ENCODE measurements at places on chromosomes 12 and 14. TPM values are rescaled to one million over a fixed set of nuclear protein-coding genes. Genes with fewer than 3 reads are reported as not detected.

Gene ISCU
- total RNA-seq: 113 TPM

Gene INHBE
- not detected for total RNA-seq

Gene FAM90A1
- total RNA-seq: 0.23 TPM

Gene ATP5MC2
- total RNA-seq: 168 TPM

Gene SP7
- not detected for total RNA-seq

Gene OVCH1
- 1.1 TPM for total RNA-seq

Gene CMKLR1
- total RNA-seq: 44.6 TPM

Gene MYL6
- total RNA-seq: 3,986 TPM

Measured in posterior vena cava (tissue), 2 donors.